ENCODE measurements at places on chromosomes 6 and 20.

GRCh38 chr6:132592855-132593254 is 3.3 kb upstream of the TAAR5 start:
- no peak for DNase-seq

DNA sequence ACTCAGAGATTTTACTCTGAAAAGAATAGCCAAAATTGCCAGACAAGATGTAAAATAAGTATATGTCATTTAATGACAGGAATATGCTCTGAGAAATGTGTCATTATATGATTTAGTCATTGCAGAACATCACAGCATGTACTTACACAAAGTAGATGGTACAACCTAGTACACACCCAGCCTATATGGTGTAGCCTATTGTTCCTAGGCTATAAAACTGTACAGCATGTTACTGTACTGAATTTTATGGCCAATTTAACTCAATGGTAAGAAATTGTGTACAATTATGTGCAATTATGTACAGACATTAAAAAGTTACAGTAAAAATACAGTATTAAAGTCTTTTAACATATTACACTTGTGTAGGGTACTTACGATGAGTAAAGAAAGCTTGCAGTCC is 311.9 kb upstream of the EPHA7 start:
- no peak for DNase-seq

- DNase-seq: no peak
Measured at GRCh38 chr6:35786272-35786671, 5.5 kb downstream of the CLPSL1 start.

DNA sequence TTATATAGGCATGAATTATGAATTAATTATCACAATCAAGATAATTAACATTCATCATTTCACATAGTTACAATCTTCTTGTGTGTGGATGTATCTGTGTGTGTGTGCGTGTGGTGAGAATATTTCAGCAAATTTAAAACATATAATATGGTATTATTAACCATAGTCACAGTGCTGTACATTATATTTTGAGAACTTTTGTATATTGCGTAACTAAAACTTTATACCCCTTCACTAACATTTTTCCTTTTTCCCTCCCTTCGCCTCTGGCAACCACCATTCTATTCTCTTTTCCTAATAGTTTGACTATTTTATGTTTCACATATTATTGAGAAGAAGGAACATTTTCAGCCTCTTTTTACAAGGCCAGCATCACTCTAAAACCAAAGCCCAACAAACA is 176.8 kb downstream of the HTR1B start:
- DNase-seq: no peak

DNA sequence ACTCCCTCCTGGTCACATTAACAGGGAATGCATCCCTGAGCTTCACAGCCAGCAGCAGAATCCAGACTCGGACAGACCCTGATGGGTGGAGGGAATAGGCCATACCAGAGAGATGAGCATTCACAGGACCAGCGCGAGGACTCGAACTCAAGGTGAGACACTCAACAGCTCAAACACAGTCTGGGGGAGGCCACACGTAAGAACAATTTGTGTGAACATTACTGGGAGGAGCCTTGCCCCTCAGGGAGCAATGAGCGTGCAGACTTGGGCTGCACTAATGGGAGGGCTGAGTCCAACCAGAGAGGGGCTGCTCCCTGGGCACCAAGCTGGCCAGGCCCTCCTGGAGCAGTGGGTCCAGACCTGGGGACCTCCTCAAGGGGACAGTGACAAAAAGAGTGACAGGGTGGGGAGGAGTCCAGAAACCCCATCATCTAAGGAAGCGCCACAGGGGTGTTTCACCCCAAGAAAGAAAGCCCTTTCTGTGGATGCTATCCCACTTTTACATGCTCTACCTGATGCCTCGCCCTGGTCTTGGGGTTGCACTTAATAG is 118.4 kb downstream of the MRPL14 start:
- no peak for DNase-seq
